ENCODE measurements at places on chromosomes 11 and 22.

DNA sequence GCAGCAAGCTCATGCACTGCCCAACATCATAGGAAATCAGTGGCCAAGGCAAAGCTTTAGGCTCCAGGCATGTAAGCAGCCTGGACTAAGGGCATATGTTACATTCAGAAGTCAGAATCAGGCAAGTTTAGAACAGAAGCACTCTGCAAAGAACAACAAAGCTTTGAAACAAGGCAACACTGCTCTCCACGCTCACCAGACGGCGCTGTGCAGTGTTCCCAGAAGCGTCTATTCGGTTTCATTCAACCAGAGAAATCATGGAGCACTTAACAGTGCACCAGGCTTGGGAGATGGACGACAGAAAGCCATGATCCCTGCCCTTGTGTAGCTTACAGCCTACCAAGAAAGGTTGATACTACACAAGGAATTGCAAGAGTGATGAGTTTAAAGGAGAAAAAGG lies 555.8 kb downstream of the BUD13 start:
- no peak for DNase-seq

- no peak for DNase-seq
Observed at GRCh38 chr11:46272816-46273427, 4.5 kb upstream of the CREB3L1 start.

DNA sequence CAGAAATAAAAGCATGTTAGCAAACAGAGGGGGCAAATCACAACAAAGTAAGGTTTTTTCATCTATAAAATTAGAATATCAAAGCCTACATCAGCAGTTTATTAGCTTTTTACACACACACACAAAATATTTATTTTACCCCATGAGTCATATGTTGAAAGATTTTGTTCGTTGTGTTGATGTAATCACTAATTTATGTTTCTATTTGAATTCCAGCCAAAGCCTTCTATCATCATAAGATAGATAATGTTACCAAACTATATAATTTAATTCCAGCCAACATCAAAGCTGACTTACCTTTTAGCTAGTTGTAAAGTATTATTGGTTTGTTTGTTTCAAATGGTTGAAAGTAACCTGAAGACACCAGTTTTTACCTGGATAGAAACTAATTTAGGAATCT lies 458.0 kb upstream of the ARHGAP42 start:
- DNase-seq = no peak

GRCh38 chr11:108854346-108854745 lies 189.5 kb downstream of the DDX10 start:
- no peak for DNase-seq

DNA sequence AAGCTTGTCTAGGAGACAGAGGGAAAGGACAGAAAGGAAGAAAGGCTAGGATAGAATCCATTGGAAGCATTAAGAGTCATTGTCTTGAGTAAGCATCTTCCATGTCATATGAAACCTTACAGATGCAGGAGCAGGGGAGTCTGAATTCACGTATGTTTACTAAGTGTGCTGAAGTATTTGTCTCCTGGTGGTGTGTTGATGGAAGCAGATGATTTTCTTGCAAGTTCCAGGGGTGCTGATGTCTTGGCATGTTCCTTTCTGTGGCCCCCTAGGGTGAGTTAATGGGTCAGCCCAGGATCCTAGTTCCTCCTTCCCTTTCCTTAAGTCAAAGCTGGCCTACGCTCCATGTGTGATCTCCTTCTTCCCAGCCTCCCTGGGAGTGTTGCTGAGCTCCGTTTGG lies 110.2 kb downstream of the TEAD1 start:
- DNase-seq = no peak

- no peak for DNase-seq
Observed at GRCh38 chr11:111347723-111348115, 31.4 kb downstream of the POU2AF1 start.

GRCh38 chr11:47449541-47449940 lies 605 bp upstream of the RAPSN start:
- DNase-seq = no peak

DNA sequence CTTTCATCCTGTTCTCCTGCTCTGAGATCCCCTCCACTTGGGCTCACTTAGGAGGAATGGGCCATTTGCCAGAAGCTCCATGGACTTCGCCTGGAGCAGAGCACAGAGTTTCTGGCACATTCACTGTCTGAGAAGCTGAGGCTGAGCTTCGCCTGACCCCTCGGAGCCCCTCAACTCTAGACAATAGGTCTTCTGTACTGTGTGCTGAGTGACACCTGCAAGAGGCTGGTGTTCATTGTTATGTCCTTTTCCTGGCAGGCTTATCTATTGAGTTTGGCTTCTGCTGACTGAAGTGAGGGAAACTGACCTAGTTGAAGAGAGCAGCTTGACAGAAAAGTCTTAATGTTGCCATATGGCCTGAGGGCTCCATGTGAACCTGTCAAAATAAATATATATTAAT lies 124.3 kb downstream of the EHF start:
- no peak for DNase-seq

DNA sequence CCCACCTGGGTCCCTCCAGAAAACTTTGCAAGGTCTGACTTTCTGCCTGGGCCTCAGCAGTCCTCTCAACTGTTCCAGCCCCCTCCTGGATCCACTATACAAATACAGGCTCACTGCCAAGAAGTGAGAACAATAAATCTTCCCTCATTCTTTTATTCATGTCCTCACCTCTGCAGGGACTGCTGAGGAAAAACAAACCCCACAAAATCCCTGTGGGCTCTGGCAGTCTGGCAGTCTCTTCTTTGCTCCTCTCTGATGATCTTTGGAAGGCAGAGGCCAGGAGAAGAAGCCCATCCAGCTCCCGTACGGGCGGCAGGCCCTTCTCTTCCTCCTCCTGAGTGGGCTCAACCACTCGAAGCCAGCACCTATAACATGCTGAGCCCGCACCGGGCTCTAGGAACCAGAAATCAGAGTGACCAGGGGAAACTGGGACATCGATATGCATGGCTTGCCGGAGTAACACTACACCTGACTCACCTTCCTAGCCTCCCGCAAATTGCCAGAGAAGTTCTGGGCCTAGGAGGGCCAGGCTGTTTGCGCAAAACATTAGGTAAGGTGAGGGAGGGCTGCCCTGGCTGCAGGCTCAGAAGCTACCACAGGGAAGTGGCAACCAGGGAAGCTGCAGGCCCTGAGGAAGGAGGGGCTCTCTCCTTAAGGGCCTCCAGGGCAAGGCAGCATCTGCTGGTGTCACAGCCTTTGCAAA lies 24.2 kb downstream of the TMPRSS5 start:
- no peak for DNase-seq

GRCh38 chr22:32994898-32995297 lies 63.3 kb downstream of the SYN3 start:
- no peak for DNase-seq

- no peak for DNase-seq
Observed at GRCh38 chr22:36081023-36081431, 52.4 kb upstream of the RBFOX2 start.

GRCh38 chr11:3841426-3842350 lies 929 bp upstream of the RHOG start:
- DNase-seq = peak; percentile 94
